Mesendoderm (in vitro differentiated cells): ENCODE measurements at places on chromosomes 11 and 22.

GRCh38 chr11:42972741-42973140 lies 339.1 kb upstream of the API5 start:
- peak; percentile 11 for DNase-seq

DNA sequence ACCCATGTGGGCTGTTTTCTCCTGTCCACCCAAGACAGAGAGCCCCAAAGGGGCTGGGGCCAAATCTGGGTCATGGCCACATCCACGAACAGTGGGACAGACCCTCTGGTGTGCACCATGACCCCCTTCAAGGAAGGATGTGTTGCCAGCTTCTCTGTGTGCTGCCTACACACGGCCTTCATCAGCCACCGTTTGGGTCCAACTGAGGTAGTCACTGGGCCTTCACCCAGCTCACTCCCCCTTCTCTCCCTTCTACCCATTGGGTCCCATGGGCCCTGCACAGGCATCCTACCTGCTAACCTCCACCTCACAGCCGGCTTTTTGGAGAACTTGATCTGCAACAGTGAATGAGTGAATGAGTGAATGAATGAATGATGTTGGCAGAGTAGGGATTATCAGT lies 1484.9 kb downstream of the BRD1 start:
- DNase-seq: no peak

DNA sequence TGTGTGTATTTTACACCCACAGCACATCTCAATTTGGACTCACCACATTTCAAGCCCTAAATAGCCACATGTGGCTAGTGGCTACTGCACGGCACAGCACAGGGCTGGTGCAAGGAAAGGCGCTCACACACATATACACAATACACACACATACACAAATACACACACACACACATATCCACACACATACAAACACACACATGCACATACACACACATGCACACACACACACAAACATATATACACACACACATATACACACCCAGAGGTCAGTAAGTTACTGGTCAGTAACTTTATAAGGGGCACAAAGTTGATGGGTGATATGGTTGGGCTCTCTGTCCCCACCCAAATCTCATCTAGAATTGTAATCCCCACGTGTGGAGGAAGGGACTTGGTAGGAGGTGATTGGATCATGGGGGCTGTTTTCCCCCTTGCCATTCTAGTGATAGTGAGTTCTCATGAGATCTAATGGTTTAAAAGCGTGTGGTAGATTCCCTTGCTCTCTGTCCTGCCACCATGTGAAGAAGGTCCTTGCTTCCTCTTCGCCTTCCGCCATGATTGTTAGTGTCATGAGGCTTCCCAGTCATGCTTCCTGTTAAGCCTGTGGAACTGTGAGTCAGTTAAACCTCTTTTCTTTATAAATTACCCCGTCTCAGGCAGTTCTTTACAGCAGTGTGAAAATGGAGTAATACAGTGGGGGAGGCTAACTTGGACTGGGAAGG lies 37.6 kb upstream of the DKK3 start:
- DNase-seq: no peak

GRCh38 chr11:93274851-93275250 lies 55.7 kb upstream of the DEUP1 start:
- DNase-seq: no peak

- no peak for DNase-seq
Observed at GRCh38 chr11:72309074-72309598, 65.2 kb upstream of the PHOX2A start.

DNA sequence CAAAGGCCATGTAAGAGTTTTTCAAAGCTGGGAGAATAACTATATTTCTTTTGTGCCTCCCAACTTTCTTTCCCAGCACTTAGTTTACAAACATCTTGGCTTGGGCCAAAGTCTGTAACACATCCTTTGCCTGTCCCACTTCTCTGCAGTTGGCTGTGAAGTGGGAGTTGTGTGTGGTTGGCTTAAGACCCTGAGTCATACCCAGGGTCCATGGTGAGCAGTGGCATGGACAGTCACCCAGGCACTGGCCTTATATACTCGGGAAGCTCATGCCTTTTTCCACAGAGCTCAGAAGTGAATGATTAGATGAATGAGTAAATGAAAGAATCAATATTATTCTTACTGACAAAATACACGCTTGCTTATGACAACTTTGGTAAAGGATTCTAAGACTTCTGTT lies 231.4 kb downstream of the BLID start:
- DNase-seq: no peak

- no peak for DNase-seq
Observed at GRCh38 chr11:93653080-93653479, 8.4 kb upstream of the CEP295 start.

GRCh38 chr11:102240502-102240901 lies 76.8 kb upstream of the BIRC3 start:
- no peak for DNase-seq

- no peak for DNase-seq
Observed at GRCh38 chr11:126465573-126466188, 110.2 kb downstream of the ST3GAL4 start.

DNA sequence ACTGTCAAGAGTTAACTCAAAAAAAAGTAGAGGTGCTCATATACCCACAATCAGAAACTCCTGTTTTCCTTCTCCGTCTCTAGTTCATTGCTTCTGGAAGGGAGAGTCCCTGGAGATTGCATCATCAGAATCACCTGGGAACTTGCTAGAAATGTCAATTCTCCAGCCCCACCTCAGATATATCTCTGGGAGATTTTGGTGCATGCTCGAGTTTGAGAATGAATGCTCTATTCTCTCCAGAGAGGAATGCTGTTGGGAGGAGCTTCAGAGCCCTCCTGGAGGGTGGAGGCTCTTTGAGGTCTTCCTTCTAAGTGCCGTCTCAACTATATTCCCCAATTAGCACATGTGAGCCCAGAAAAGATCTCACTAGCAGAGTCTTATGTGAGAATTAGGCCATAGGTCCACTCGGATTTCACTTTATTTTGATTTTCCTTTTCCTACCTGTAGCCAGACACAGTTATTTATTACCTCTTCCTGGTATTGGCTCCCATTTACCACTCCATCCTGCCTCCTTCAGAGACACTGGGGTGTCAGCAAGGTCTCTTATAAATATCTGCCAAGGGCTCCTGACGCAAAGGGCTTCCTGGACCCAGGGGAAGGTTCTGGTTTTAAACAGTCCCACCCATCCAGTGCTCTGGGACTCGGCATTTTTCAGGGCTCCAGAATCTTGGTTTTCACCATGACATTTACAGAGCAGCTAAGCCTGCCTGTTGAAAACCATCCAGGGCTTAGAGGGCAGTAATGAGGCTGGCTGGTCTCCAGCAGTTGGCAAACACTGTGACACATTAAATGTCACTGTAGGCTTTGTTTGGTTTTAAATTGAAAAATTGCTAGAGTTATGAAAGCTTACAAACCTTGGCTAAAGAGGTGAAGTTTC lies 136.2 kb downstream of the CD44 start:
- peak; percentile 59 for DNase-seq

GRCh38 chr11:7252683-7253213 lies 1.0 kb downstream of the SYT9 start:
- no peak for DNase-seq

DNA sequence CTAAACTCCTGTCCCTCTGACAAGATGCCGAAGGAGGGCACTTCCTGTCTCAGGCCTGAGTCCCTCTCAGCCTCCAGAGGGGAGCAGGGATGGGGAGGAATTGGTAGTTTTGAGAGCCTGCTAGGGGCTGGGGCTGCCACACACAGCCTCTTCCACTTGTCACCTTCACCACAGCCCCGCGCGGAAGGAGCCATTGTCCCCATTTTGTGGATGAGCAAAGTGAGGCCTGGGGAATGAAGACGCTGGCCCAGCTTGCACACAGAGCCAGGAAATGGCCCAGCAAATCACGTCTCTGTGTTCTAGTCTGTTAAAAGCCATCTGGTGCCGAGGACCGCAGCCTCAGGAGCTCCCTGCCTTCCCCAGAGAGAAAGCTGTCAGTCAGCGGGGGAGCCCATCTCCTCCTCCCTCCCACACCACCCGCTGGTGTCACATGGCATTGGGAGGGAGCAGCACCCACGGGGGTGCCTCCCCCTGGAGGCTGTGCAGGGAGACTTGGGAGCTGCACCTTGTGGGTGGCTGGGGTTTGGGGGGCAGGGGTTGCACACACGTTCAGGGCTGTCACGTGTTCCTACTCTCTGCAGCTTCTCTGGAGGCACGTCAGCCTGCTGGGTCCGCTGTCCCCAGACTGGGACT lies 34.6 kb downstream of the RASD2 start:
- no peak for DNase-seq

GRCh38 chr22:45886540-45886939 lies 90.4 kb downstream of the WNT7B start:
- DNase-seq: no peak

GRCh38 chr11:111358038-111359001 lies 20.8 kb downstream of the POU2AF1 start:
- DNase-seq: no peak

- no peak for DNase-seq
Observed at GRCh38 chr11:69641681-69642548, 959 bp downstream of the CCND1 start.

DNA sequence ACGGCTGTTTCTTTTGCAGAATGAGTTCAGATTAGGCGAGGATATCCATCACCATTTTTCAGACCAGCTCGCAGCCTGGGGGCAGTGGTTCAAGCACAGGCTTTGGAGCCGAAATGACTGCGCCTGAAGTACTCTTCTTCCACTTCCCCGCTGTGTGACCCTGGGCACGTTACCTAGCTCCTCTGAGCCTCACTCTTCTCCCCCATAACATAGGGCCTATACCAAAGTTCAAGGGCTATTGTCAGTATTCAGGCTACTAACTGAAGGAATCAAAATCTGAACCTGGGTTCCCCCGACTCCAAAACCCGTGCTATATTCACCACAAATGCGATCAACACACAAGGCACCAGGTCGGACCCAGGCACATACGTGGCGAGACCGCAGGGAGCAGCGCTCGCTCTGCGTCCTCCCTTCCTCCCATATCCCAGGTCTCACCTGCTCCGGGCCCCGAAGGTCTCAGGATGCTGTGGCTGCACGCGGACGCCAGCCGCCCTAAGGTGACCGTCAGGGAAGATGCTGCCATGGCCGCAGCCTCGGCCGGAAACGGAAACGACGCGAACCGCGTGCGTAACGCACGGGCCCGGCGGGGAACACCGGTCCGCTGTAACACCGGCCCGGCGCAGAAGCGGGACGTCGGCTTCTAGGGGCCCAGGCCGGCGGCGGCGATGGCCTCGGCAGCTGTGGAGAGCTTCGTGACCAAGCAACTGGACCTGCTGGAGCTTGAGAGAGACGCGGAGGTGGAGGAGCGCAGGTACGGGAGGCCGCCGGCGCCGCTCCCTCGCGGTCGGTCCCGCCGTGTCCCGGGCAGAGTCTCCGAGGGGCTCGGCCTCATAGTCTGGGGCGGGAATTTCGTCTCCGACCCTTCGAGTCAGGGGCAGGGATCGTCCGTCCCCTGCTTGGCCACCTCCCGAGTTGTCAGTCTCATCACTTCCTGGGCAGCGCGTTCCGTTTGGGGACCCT lies at the start of the genes IGHMBP2 and MRPL21:
IGHMBP2 (plus strand) TSS at position 604 of the 960 bp plus-strand sequence; CDS start at position 666, 62 bp downstream.
MRPL21 (minus strand) TSS at position 545 of the 960 bp plus-strand sequence; CDS start at position 523, 22 bp downstream.
- peak; percentile 89 for DNase-seq

DNA sequence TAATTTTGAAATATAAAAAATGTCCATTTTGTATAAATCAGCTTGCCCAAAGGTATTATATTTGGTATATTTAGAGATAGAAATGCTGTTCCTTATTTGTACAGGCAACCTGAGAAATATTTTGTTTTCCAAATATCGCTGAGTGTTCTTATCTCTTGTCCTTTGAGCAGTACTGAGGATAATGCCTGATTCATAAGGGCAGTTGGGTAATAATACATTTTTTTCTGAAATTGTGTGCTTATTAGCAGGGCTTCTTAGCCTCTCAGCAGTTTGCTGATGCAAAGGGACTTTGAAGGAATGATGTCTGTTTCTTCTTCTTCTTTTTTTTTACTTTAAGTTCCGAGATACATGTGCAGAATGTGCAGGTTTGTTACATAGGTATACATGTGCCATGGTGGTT lies 69.1 kb downstream of the LDLRAD3 start:
- DNase-seq: no peak

DNA sequence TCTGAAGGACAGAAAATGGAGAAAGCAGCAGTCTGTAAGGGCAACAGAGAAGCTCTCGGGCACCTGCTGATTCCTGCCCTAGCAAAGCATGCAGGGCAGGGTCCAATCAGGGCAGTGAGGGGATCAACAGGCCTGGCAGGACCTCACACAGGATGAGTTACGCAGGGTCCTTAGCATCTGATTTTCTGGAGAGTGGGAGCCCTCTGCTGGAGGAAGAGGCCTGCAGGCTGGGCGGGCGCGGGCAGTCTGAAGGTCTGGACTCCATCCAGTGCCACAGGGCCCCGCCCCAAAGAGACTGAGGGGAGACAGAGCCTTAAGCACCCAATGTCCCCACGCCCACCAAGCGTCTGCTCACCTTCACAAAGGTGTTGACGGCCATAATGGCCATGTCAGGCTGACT lies 28.9 kb downstream of the AP1B1 start:
- DNase-seq: peak; percentile 67

- DNase-seq: no peak
Observed at GRCh38 chr11:26997378-26997777, 3.5 kb downstream of the FIBIN start.

DNA sequence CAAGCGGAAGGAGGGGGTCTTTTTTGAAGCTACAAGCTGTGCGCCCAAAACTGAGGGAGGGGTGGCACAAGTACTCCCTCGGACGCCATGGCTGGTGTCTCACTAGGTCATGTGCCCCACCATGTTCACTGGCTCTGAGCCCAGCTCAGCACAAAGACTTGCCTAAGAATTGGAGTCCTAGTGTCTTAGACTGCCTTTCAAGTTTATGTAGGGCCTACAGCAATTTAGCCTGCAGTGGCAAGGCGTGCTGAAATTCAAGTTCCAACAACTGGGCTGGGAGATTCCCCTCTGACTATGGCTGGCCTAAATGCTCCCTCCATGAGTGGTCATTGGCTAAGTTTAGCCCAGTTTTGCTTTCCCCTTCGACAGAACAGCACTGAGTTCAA lies 27.3 kb downstream of the FCHSD2 start:
- DNase-seq: no peak

GRCh38 chr11:2248762-2249161 lies 21.6 kb downstream of the ASCL2 start:
- no peak for DNase-seq

- DNase-seq: no peak
Observed at GRCh38 chr11:57476047-57476756, 15.9 kb downstream of the RTN4RL2 start.

GRCh38 chr11:5467527-5467926 lies 18.4 kb downstream of the OR51I2 start:
- no peak for DNase-seq

DNA sequence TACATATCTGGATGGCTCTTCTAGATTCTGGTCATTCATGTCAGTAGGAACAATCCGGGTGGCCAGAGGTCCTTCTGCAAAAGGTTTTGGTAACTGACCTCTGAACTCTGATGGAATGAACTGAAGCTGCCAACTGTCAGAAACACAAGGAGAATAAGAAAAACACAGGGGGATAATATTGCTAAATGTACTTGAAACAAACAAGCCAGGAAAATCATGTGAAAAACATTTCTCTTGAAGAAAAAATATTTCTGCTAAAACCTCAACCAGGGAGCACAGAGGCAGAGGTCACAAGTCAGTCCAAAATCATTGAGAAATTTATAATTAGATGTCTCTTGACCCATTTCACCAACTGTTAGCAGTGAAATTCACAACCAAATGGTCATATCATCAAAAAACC lies 35.2 kb downstream of the ALG9 start:
- no peak for DNase-seq

- no peak for DNase-seq
Observed at GRCh38 chr11:68843052-68843561, 1.4 kb upstream of the CPT1A start.
